ENCODE measurements at places on chromosomes 4 and X.

DNA sequence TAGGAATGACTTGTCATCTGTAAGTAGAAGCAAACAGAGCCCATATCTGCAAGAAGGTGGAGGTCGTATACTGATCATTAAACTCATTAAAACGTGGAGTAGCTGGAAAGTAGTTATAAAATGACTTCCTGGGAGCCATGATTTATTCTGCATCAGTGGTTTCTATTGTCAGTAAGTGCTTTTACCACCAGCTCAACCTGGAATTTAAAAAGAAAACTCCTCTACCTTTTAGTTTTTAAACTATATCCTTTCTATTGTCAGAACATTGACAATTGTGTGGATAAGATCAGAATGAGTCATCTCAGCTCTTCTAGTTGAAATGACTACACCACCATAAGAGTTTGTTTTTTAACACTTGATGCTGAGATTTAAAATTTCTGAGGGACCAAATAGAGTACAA, 651.2 kb upstream of the GALNT7 start:
- no peak for DNase-seq

DNA sequence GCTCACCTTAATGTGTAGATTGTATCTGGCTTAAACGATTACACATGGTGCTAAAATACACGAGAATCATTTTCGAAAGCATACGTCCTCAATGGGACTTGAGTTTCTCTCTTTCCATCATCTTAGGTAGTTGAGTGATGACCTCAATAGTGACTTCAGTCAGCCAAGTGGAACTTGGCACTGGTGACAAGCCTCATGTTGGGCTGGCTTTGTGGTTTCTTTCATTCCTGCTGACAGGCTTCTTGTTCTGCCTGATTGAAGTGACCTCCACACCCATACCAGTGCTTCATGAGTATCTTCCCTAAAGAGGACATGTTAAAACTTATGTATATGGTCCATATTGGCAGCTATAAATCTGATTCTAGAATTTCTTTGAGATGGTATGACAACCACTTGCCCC, 159.1 kb upstream of the WDR1 start:
- DNase-seq: no peak

DNA sequence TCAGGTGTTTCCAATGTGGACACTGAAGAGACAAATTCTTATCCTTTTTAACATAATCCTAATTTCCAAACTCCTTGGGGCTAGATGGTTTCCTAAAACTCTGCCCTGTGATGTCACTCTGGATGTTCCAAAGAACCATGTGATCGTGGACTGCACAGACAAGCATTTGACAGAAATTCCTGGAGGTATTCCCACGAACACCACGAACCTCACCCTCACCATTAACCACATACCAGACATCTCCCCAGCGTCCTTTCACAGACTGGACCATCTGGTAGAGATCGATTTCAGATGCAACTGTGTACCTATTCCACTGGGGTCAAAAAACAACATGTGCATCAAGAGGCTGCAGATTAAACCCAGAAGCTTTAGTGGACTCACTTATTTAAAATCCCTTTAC, 18.6 kb downstream of the TLR7 start:
- no peak for DNase-seq

DNA sequence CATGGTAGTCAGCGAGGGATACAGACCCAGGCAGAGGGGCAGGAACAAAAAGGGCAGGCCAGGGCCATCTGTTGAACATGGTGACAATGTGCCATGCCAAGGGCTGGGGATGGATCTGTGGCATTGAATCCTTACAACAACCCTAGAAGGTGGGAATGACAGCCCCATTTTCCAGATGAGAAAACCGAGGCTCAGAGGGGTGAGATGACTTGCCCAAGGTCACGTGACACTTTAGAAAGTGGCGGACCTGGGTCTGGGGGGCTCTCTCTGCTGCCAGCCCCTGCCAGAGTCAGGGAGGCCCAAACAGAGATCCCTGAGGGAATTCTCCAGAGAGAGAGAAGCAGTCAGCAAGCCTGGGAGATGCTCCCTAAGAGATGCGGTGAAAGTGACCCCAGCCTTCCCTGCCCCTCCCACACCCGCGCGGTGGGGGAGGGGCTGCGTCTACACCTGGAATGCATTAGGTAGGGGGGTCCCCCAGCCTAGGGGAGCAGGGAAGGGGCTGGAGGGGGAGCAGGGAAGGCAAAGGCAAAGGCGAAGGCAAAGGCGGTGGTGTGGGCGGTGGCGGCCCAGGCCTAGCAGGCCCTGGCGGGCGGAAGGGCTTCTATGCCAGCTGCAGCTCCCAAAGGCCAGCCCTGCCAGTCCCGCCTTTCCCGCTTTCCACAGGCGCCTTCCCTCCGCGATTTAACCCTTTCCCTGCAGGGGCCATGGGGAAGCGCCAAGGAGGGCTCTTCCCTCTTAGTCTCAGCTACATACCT, 13.0 kb downstream of the FGD1 start:
- no peak for DNase-seq

- DNase-seq: no peak
Observed at GRCh38 chr4:159425737-159426305, 322.9 kb downstream of the RAPGEF2 start.

DNA sequence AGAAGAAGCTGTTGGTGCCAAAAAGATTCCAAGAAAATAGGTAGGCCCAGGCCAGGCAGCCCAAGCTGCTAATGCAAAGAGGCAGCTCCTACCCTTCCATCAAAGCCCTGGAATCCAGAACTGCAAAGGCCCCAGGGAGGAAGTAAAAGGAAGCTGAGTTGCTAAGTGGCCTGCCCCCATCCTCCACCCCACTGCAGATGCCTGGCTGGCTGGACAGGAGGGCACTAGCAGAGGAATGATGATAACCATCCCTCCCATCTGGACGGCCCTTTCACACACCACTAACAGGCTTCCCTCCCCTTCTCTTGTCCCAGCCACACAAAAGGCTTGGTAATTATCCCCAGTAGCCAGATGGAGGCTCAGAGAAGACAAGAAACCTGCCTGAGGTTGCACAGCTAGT, 32.4 kb upstream of the PJA1 start:
- DNase-seq: no peak

DNA sequence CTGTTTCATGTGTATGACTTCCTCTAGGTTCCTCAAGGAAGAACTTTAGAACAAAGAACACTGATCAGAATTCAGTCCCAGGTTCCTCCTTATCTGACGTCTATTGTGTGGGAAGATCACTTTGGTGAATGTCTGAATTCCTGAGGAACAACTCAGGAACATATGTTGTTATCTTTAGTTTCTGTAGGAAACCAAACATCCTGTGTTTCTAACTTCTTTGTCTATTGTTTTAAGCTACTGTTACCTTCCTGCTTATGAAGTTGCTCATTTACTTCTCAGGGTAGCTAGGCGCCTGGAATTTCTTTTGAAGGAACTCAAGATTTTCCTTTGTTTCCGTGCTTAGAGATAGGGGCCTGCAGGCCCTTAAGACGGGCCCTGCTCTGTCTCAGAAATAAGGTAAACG, 46.2 kb downstream of the MAGEB5 start:
- DNase-seq: peak; percentile 46

DNA sequence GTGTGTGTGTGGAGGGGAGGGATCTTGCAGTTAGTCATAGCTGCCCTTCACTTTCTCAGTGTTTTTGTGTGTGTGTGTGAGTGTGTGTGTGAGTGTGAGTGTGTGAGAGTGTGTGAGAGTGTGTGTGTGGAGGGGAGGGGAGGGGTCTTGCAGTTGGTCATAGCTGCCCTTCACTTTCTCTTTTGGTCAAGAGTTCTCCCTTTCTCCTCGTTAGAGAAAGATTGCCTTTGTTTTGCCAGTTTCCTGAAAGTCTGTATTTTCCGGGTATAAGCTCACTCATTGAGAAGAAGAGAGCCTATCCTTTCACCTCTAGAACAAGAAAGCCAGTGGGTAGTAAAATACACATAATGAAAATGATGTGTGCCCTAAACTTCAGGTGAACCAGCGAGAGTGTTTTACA, 75.2 kb upstream of the ENPP6 start:
- DNase-seq: no peak

DNA sequence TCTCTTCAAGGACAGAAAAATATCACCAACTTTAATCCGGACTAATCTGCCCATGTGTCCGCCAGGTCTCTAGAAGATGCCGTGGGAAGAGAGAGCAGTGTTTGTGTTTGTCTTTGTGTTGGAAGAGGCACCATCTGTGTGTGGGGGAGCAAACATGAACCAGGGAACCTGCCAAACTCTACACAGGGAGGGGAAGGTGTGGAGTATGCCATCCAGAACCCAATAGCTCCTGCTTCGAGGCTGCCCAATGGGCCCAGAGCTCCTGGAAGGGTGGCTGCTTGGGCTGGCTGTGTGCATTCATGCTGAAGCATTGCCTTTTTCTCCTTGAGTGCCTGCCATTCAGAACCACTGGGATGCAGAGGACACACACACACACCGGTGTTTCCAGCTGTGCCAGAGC, 536.2 kb downstream of the MID1IP1 start:
- no peak for DNase-seq

GRCh38 chrX:47235691-47236103, 2.9 kb downstream of the USP11 start:
- no peak for DNase-seq

DNA sequence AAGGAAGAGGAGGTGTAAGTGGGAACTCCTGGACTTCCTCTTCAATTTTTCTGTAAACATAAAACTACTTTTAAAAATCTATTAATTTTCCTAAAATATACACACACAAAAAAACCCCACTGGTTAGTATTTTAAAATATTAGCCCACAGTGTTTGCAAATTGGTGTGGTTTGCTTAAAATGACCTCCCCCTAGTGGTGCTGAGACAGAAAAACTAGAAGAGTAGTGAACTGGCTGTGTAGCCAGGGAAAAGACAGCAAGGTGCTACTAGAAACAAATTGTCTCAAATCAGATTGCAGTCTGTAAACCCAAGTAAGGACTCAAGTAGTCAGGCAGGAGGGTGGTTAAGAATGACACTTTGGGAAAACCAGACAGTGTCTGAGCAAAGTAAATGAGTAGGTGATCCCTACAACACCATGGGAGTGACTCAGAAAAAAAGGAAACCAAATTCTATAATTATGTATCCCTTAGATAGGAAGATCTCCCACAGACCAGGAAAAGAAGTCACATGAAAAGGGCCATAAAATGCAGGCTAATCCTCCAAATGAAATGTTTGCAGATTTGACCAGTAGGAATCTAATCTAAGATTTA, 26.0 kb downstream of the AMTN start:
- DNase-seq: peak; percentile 47

GRCh38 chrX:40166582-40166981, 68.8 kb upstream of the BCOR start:
- no peak for DNase-seq

- DNase-seq: no peak
Observed at GRCh38 chrX:152537373-152537772, 86.3 kb upstream of the GABRA3 start.

GRCh38 chrX:129659861-129660260, 5.1 kb upstream of the APLN start:
- no peak for DNase-seq

GRCh38 chr4:41575207-41575606, 37.2 kb downstream of the LIMCH1 start:
- DNase-seq: peak; percentile 63

GRCh38 chr4:155510771-155511170, 134.0 kb upstream of the MAP9 start:
- DNase-seq: no peak

- DNase-seq: peak; percentile 70
Observed at GRCh38 chr4:33998291-33998690, 2246.0 kb downstream of the ARAP2 start.

GRCh38 chr4:37827030-37827685, 672 bp downstream of the PGM2 start:
- DNase-seq: peak; percentile 91

DNA sequence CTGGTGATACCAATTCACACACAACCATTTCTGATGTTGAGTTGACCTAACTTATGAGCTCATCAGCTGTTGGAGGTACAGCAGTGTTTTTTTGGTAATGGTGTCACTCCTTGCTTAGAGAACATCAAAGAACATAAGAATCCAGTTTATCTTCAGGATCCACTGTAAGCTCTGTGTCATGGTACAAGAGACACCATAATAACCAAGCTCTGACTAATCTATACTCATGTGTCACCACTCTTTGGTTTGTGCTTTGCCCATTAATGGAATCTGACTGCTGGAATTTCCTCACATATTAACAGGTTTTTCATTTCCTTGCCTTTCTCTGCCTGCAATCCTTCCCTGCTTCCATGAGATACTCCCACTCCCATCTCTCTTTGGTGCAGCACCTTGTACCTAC, 735.1 kb upstream of the LCORL start:
- DNase-seq: peak; percentile 22

GRCh38 chr4:55184600-55185523, 59.5 kb upstream of the KDR start:
- peak; percentile 82 for DNase-seq

DNA sequence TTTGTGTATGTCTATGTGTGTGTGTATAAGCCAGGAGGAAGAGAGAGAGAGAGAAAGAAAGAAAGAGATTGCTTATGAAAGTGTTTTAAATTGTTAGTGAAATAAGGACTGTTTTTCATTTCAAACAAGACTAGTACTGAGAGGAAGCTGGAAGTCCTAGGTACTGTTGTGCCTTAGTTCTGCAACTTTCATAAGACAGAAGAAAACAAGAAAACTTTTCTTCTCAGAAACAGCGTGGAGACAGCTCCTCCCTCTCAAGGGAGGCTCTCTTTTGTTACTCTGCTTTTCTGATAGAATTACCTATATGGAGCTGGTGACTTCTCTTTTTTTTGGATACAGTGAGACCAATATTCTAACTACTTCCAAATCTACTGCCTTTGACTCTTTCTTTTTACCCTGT, 62.5 kb downstream of the BANK1 start:
- DNase-seq: no peak

DNA sequence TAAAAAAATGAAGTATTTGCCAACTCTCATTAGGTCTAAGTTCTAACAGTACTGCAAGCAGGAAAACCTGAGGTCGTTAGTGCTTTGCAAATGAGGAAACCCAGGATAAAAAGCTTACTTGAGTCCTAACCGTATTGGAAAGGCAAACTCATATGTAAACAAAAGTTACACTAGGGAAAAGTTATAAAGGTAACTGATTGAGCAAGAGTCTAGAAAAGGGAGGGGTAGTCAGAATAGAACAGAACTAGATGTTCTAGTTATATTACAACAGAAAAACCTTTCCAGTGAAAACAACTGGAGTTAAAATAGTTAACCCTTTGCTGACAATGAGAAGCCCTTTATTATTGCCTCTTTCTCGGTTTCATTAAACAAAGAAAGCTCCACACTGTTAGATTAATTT, 66.4 kb upstream of the MAOA start:
- peak; percentile 69 for DNase-seq

DNA sequence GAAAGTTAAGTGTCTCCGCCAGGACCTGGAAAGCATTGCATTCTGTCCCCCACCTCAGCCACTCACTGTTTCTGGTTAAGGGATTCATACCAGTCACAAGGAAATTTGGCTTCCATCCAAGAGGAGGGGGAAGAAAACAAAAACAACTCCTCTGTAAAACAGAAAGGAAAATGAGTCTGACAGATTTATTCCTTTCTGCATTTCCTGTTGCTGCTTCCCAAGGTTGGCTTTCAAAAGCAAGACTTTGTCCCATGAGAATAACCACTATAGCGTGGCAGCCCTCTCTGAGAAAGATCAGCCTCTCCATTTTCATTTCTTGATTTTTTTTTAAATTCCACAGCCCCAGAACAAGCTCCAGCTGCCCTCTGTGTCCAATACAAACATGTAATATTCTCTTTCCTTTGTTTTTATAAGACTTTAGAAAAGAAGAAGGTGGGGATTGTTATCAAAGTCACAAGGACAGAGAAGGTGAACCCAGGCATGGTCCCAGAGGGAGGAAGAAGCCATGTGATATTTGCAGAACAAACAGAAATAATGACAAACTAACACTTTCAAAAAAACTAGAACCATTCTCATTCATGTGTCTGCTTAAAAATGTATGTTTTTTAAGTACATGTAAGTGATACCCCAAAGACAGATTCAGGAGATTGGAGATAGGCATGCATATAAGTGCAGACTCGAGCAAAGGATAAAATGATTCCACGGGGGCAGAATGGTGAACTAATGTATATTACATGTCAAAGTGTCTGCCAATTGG, 90.7 kb upstream of the DCLK2 start:
- no peak for DNase-seq
